ENCODE measurements at places on chromosomes 2 and 18.

DNA sequence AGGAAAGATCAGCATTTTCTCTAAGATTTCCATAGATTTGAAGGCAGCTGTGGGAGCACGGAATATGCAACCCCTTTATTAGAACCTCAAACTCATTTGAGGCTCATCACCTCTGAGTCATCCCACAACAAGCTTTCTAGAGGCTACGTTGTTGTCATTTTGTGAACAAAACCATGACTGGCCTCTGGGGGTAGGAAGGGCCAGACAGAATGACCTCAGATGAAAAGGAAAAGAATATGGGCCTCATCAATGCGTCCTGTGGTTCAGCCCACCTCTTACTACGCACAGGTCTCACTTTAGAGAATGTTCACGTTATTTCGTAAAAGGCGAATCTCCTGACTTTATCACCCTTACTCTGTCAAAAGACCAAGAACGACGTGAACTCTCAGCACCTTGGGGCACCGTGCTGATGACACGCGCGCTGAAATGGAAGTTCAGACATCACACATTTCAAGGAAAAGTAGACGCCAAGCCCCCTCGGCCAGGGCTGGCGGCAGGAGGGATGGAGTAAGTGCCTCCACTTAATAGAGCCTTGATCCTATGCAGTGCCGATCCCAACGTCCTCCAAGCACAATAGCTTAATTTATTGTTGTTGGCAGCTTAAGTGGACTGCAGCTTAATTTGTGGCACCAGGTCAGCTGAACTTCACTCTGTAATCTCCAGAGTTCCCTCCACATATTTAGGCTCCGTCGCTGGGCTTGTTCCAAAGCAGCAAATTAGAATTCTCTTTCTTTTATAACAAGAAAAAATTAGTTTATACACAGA, 208.3 kb downstream of the EIPR1 start:
- DNase-seq, result no peak

DNA sequence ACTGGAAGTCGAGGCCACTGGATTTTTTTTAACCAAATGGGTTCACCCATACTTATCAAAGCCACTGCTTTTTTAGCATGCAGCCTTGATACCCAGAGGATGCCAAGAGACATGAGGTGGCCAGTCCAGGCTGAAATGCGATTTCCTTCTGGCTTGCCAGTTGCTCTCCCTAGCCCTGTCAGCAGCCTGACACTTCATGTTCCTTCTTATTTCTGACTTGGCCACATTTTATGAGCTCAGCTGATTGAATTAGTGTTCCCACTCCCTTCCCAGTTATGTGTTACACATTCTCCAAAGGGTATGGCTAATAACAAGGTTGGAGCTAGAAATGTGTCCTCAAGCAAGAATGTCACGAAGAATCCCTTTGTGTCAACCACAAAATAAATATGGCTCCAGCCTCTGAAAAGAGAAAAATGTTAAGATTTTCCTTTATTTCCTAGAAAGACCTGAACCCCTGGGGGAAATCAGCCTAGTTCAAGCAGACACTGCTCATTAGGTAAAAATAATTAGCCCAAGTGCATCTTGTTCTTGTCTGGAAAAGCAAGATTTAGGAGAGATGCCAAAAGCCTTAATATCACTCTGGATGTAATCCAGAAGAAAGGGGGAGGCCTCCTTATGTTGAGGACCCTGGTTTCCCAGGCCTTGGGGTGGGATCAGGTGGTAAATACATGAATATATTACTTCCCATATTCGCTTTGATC, 121.7 kb upstream of the TACR1 start:
- DNase-seq, result no peak

GRCh38 chr2:235494716-235495372, 1.0 kb downstream of the AGAP1 start:
- DNase-seq, result no peak

DNA sequence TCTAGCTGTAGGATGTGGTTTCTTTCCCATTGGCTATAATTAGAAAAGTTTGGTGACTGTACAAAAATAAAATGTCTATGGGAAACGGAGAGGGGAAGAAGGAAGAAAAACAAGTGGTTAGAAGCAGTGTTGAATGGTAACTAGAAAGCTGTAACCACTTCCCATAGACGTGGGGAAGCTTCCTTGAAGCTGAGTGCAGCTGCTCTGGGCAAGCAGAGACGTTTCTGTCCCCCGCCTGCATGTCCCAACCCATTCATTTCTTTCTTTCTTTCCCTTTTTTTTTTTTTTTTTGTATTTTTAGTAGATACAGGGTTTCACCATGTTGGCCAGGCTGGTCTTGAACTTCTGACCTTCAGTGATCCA, 367.8 kb upstream of the HS6ST1 start:
- DNase-seq, result no peak

GRCh38 chr2:204738721-204739120, 193.4 kb downstream of the PARD3B start:
- DNase-seq, result no peak

DNA sequence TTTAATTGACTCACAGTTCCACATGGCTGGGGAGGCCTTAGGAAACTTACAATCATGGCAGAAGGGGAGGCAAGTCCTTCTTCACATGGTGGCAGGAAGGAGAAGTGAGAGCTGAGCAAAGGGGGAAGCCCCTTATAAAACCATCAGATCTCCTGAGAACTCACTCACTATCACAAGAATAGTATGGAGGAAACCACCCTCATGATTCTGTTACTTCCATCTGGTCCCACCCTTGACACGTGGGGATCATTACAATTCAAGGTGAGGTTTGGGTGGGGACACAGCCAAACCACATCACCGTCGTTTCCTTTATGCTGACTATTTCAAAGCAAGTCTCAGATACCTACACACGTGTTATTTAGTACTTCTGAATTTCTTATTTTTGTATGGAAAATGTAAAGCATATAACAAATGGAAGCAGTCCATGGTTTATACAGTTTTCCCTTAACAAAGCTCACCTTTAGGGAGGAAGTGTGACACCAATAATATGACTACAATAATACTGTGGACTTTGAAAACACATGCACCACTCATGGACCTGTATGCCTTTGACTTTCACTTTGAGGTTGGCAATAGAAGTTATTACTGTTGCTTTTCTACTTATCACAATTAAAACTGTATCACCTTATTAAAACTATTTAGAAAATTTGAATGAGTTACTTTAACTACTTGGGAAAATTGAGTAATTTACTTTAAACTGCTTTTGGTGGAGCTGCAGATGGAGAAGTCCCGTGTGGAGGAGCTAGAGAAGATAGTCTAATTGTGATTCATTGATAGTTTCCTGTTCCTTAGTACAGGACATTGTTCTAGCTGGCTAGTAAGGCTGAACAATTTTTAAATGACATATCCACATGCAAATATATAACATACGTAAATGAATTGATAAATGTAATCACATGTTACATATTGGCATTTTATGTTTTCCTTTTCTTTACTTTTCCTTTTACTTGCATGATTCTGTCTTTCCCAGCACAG, 37.3 kb downstream of the MTCL1 start:
- DNase-seq, result no peak

DNA sequence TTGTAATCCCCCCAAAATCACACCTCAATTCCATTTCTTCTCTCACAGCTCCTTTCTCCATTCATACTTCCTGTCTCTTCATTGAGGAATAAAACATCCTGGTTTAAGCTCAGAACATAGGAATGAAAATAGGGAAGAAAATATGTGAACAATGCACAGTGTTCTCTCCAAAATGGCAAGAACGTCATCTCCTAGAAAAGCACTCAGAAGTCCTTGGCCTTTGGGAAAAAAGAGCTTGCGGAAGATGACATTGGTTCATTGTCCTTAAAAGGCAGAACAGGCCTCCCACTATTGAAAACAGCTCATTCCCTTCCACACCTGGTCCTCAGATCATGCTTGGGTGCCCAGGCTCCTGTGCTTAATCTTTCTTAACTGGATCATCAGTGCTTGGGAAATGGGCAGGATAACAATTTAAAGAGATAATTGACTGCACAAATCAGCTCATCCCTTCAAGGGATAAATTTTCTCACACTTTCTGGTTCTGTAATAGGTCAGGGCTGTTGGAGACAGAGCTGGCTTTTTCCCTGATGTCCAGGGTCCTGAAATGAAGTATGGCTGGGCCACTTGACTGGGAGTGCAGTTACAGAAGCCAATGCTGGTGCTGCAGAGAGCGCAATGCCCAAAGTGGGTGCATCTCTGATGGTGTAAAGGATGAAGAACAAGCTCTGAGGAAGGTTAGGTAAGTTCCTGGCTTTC, 69.2 kb downstream of the MARCHF4 start:
- no peak for DNase-seq

DNA sequence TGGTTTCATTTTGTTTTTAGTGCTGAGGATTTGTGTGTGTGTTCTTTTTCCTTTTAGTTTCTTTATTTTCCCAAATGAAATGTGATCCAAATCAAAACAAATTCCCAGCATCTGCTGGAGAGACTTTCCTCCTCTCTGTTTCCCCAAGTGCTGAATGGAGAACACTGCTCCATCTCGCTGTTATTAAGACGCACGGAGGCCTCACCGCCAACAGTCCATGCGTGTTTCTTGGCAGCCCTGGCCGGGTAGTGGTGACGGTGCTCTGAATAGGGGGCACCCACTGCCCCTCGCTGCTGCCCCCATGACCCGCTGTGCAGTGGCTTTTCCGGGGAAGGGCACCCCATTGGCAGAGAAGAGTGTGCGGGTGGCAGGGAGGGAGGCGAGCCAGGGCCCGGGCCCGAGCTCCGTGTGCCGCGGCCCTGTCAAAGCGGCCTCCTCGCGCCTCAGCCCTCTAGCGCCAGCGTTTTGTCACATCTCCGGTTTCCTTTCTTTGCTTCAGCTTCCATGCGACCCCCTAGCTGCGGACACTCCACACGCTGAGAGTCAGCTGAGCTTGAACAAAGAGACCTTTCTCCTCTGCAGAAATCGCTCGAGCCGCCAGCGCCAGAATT, 473.7 kb upstream of the SALL3 start:
- no peak for DNase-seq

- no peak for DNase-seq
Measured at GRCh38 chr18:63318889-63319382, 633 bp downstream of the BCL2 start.

DNA sequence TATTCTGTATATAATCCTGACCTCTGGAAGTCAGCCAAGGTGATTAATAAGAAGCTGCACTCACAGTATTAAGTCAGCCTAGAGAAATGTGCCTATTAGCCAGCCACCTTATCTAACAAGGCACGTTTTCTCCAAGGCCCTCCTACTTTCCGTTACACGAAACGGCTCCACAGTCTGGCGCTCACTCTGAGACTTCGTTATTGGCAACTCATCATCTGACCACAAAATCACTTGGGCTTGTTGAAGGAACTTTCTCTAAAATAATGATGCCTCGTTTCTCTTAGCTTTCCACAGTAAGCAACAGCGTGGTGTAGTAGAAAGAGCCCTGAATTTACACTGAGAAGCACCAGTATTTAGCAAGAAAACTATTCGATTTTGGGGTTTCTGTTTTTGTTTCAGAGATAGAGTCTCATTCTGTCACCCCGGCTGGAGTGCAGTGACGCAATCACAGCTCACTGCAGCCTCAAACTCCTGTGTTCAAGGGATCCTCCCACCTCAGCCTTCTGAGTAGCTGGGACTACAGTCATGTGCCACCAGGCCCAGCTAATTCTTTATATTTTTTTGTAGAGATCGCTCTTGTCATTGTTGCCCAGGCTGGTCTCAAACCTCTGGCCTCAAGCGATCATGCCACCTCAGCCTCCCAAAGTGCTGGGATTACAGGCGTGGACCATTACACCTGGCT, 53.6 kb upstream of the SLC14A1 start:
- DNase-seq, result no peak

GRCh38 chr2:222989431-222989830, 62.6 kb upstream of the KCNE4 start:
- no peak for DNase-seq

All from thoracic aorta (tissue), 2 donors.